Body of pancreas (tissue), 4 donors: ENCODE measurements at places on chromosomes 7 and 10. TPM values are rescaled to one million over a fixed set of nuclear protein-coding genes. Genes with fewer than 3 reads are reported as not detected.

- H3K27me3 ChIP-seq: no peaks in the 10 kb centered on the region
- H3K36me3 ChIP-seq: no peaks in the 10 kb centered on the region
- H3K27ac ChIP-seq: no peak overlapping the region
- H3K4me1 ChIP-seq: peaks cover 37% of the 10 kb centered on the region
- H3K4me3 ChIP-seq: no peak overlapping the region
- DNase-seq: no peak
Observed at GRCh38 chr10:122387572-122387971, 13.1 kb downstream of the PLEKHA1 start.

Gene KAZALD1
- 1.8 TPM for total RNA-seq

GRCh38 chr7:22443370-22444180, 56.4 kb downstream of the STEAP1B start:
- H3K4me1 ChIP-seq: peaks cover 55% of the 10 kb centered on the region
- DNase-seq: no peak
- no peak overlapping the region for H3K4me3 ChIP-seq
- no peaks in the 10 kb centered on the region for H3K27me3 ChIP-seq

Gene LLCFC1
- not detected for total RNA-seq
